Stimulated activated CD8-positive, alpha-beta memory T cell treated with anti-CD3 and anti-CD28 coated beads, Interleukin-7, amount 100 ng/mL, for 1 hour (primary cell): ENCODE measurements at places on chromosomes 3 and 15.

- no peak for DNase-seq
Observed at GRCh38 chr3:138197058-138197457, 10.0 kb downstream of the ARMC8 start.

DNA sequence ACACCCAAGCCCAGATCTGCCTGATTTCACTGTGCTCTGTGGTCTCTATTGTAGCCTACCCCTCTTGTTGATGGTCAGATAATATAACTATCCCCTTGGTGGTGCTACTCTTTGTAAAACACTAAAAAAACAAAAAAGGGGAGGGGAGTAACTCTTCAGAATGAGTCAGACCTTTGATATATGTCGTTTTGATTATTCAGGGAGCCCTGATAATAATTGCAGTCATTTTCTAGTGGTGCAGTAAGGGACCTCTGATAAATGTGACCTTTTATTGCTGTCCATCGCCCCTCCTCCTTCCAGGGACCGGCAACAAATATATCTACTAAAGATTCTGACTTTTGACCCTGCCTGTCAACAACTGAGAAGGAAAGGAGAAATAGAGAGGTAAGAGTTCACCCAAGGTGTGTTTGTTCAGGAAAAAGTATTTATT lies 45.1 kb upstream of the MAGI1 start:
- no peak for DNase-seq

DNA sequence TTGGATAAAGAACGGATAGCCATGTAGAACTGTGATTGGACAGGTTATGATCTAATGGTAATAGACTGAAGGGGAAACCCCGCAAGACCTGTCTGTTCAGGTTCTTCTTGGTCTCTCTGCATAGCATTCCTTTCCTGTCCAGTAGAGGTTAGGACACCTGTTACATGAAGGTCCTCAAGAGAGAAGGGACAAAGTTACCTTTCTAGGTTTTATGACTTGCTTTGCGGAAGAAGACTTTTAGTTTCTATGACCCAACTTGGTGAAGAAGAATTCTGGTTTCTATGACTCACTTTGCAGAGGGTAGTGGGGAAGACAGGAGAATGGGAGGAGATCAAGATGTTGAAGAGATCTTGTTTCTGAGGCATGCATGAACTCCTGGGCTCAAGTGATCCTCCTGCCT lies 97.9 kb upstream of the C3orf80 start:
- DNase-seq: no peak

DNA sequence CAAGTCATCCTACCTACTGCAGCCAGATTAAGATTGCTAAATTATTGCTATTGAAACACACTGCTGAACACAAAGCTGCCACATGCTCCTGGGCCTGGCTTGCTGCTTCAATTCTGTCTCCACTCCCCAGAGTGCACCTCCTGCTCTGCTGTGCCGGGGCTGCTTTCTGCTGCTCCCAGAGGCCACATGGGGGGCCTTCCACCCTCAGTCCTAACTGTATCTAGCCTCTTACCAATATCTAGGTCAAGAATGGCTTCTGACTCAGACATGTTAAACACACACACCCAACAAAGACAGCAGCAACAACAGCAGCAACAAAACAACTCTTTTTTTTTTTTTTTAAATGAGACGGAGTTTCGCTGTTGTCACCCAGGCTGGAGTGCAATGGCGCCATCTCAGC lies 33.0 kb downstream of the MYZAP start:
- DNase-seq: no peak

DNA sequence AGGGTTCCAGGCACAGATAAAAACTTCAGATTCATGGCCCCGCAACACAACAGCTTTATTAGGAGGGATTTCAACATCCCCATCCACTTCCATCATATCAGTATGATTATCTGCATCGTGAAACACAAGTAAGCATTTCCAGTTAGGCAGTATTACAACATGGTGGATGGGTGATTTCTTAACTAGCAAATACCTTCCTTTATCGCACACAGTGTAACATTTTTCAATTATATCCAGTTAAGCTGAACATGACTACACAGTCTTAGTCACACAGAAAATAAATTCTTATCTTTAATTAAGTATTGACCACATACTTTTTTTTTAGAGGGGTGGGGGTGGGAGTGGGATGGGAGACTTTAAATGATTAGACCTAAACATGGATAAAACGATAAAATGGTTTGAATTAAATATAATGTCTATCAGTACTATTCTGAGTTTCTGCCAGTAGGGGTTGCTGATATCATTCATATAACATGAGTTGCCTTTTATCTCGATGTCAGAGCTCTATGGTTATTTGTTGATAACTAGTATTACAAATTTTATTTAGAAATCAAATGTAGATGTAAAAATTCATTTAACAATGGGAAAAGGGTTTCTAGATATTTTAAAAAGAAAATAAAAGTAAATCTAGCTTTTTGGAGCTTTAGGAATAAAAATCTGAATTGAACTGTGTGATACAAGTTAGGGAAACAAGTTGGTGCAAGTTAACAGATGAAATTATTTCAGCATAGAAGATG lies 146.6 kb downstream of the TBL1XR1 start:
- DNase-seq: no peak

GRCh38 chr3:197258168-197258755 lies 40.1 kb downstream of the DLG1 start:
- no peak for DNase-seq
